NCI-H1694 (cell line): ENCODE measurements at places on chromosomes 2 and 18.

- DNase-seq = no peak
These were observed 271.8 kb downstream of the ZNF521 start for GRCh38 chr18:25080211-25080610.

GRCh38 chr2:177669625-177670330, 277.2 kb downstream of the AGPS start:
- DNase-seq = no peak

GRCh38 chr18:12639990-12640880, 17.7 kb downstream of the SPIRE1 start:
- no peak for DNase-seq

DNA sequence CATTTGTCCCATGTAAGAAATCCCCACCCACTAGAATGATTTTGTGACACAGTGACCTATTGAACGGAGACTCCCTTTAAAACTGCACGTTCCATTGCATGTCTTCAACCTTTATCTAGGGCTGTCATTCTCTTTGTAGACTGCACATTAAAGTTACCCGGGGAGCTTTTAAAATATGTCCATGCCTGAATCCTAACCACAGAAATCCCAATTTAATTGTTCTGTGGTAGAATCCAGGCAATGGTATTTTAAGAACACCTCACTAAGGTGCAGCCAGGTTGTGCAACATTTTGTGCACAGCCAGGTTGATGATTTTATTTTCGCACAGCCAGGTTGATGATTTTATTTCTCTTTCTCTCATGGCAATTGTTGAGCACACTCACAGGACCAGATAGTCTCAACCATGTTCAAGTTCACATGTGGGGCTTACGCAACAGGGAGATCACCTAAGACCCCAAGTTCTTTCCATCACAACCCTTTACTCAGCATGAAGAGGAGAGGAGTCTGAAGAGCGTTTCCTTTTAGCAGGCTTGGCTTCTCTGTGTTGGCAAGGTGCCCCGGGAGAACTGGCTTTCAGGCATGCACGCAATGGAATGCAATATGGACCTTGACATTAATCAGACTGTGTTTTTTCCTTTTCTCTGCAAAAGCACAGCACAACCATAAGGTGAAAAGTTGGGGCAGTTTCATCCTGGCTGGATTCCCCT, 467.3 kb upstream of the ETAA1 start:
- DNase-seq = no peak

- DNase-seq = no peak
These were observed 592.2 kb upstream of the SYT4 start for GRCh38 chr18:43869451-43870008.

DNA sequence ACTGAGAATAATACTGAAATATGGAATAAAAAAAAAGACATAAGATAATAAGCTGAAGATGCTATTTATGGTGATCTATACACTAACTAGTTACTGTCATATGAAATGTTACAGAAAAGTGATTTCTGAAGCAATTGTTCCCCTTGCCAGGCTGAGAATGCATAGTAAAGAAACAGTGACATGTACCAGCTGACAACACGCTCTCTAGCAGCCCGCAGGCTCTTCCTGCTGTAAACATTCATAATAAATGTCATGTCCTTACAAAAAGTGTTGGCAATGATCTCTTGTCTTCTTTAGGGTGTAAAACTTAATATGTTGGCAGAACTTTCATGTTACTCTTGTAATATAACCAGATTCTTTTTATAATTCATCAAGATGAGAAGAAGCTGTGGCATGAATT, 1171.3 kb downstream of the DSC3 start:
- DNase-seq = no peak

GRCh38 chr18:8366656-8367055, 242.6 kb upstream of the RAB12 start:
- no peak for DNase-seq

DNA sequence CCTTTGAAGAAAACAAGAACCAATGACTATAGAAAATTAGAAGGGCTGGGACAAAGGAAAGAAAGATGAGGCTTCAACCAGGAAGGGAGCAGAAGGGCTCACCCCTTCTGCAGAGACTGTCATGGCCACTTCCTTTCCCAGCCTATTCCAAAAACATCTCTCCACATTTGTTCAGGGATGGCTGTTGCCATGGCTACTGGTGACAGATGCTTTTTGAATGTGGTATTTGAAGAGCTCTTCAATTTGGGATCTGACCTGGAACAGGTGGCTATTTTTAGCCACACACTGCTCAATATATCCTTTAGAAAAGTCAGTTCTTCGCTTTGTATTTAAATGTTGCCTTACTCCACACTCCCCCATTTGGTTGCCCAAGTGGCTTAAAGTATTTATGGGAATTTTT, 64.1 kb upstream of the LCLAT1 start:
- DNase-seq = peak; percentile 42

GRCh38 chr2:134348239-134348638, 94.4 kb downstream of the MGAT5 start:
- no peak for DNase-seq

GRCh38 chr18:21602299-21602587, 1.7 kb upstream of the ESCO1 start:
- DNase-seq = no peak

- DNase-seq = no peak
These were observed 25.0 kb downstream of the MC4R start for GRCh38 chr18:60347526-60348045.

DNA sequence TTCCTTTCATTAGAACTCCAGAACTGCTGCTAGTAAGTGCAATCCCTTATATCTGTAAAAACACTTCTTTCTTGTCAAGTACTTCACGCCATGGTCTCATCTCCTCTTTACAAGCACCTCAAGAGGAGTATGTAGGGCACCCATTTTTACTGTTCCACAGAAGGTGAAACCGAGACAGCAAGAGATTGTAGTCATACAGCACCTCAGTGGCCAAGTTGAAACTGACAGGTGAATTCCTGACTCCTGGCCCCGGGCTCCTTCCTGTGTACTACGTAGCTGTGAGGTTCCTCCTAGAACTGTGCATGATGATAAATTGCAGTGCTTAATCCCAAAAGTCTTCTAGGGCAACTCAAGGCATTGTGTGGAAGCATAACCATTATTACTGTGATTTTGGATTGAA, 131.5 kb upstream of the MEIS1 start:
- no peak for DNase-seq

DNA sequence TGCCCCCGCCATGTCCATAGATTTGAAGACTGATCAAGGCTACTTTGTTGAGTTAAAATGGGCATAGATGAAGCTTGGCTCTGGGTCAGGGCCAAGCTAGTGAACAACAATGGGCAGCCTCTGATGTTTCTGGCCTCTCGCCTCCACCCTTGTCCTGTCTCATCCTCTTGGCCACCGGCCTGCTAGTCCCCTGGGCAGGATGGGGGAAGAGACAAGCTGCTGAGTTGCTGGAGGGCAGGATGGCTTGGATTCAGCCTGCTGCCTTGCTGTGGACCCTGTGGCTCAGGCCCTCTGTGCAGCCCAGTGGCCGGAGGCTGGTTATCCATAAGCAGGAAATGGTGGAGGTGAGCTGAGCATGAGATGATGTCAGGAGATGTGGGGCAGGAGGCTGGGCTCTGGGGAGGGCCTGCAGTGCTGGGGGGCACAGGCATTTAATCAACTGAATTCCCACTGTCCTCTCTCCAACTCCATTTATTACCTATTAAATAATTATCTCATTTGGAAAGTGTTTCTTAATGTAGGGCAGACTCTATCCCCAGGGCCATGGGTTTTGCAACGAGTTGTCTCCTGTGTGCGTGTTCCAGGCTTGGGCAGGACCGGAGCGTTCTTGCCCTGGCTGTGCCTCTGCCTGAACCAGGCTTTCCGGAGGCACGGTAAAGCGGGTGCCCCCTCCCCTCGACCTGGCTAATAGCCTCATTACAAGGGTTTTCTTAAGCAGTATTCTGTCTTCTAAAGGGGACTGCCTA, 122.9 kb downstream of the GLI2 start:
- no peak for DNase-seq

GRCh38 chr2:181178823-181179412, 198.5 kb downstream of the UBE2E3 start:
- DNase-seq = no peak

DNA sequence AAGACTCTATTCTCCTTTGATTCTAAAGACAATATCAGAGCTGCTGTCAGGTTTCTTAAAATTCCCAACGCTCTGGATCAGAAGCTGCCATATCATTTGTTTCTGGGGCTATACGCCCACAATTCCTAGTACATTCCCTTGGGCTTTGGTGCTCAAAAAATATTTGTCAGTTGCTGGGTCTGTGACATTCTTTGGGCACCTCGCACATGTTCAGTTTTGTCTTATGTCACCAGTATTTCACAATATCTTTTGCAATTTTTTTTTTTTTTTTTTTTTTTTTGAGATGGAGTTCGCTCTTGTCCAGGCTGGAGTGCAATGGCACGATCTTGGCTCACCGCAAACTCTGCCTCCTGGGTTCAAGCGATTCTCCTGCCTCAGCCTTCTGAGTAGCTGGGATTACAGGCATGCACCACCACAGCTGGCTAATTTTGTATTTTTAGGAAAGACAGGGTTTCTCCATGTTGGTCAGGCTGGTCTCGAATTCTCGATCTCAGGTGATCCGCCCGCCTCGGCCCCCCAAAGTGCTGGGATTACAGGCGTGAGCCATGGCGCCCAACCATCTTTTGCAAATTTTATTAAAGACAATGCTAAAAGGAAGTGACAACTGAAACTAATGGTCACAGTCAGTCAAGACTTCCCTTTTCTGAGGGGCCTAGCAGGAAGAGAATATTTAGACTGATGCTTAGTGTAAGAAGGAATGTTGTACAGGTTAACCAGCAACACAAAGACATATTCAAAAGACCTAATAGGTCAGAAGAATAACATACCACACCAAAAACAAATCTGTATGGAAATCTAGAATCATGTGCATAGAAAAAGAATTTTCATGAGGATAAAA, 6.8 kb downstream of the ZNF397 start:
- no peak for DNase-seq

GRCh38 chr2:8581601-8582041, 100.2 kb upstream of the ID2 start:
- DNase-seq = no peak

GRCh38 chr2:49770919-49771318, 616.6 kb upstream of the FSHR start:
- DNase-seq = no peak

- DNase-seq = no peak
These were observed 72.2 kb upstream of the AGAP1 start for GRCh38 chr2:235421618-235422017.

GRCh38 chr2:101830555-101830954, 133.0 kb downstream of the MAP4K4 start:
- DNase-seq = no peak

- no peak for DNase-seq
These were observed 12.7 kb downstream of the THOC1 start for GRCh38 chr18:255171-255570.

- peak; percentile 56 for DNase-seq
These were observed 146.4 kb downstream of the FTCDNL1 start for GRCh38 chr2:199704358-199705238.

GRCh38 chr2:36964496-36965058, 1.8 kb downstream of the STRN start:
- DNase-seq = no peak

DNA sequence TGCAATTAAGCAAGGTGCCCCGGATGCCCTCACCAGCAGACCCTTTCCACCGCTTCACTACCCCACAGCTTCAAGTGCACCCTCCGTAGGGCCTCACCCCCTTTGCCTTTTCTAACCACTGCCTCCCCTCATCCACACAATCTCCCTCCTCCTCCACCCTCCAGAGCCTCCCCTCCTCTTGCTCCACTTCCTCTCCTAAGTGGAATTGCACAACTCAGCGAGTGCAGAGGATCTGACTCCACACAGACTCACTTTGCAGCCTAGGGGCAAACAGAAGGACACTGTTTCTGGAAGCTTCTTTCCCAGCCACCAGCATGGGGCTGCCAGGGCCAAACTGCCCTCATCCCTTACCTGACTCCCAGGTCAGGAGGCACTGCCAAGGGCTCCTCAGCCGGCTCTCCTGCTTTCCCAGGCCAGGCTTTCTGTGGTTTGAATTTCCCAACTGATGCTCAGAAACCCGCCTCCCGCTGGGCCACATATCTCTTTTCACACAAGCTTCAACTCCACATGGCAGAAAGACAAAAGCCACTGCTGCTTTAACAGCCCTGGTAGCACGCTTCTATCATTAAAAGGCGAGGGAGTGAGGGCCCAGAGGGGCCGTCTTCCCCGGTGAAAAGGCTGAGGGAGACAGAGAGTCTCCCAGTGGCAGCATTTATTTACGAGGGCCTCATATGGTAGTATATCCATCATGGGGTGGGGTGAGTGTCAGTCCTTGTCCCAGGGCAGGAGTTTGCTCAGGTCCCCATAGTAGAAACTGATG, 74.7 kb upstream of the MGAT4A start:
- DNase-seq = peak; percentile 38

DNA sequence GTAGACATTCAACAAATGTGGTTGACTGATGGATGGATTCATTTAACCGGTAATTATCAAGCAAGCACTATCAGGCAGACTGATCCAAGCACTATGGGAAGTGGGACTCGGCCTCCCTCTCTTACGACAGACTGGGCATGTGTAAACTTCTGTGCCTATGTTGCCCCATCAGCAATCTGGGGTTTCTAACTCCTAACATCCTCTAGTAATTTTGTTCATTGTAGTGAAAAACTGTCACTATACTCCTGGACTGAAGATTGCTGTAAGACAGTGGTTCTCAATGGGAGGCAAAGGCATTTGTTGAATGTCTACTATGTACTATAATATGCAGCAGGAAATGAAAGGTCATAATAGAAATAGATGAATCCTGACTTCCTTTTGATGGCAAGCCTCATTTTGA, 51.2 kb upstream of the CREB1 start:
- no peak for DNase-seq

DNA sequence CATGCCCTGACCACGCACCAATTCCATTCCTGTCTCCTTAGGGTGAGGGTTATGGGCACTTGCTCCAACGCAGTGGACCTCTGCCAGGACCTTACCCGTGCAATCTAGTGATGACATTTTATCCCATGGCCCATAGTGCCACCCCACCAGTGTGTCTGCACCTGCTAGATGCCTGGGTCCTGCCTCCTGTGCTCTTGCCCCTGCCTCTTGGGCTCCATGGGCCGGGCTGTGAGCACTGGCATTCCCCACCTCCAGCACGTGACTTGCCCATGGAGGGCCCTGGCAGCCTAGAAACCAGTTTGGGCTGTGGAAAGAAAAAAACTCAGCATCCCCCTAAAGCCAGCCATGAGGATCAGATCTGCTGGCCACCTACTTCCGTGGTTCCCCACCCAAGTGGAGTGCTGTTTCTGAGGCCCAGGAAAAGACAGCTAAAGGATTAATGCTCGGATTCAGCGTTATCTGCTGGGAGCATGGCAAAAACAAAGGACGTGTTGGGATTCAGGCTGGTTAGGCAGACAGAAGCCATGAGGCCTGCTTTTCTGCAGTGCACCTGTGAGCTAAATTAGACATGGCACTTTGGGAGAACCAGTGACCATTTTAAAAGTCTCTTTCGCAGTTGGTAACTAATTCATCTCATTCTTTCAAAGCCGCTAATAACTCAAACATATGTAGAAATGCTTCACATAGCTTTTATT, 129.2 kb downstream of the ALPK2 start:
- no peak for DNase-seq
